Dorsolateral prefrontal cortex (tissue), 122 donors: ENCODE measurements at places on chromosomes 7 and 10. TPM values are rescaled to one million over a fixed set of nuclear protein-coding genes. Genes with fewer than 3 reads are reported as not detected.

The TWIST1 gene
- total RNA-seq, result 9.3 TPM

GRCh38 chr10:103433858-103434257 is 18.3 kb downstream of the CALHM2 start:
- DNase-seq, result no peak

The ZNF804B gene
- 2.5 TPM for total RNA-seq

DNA sequence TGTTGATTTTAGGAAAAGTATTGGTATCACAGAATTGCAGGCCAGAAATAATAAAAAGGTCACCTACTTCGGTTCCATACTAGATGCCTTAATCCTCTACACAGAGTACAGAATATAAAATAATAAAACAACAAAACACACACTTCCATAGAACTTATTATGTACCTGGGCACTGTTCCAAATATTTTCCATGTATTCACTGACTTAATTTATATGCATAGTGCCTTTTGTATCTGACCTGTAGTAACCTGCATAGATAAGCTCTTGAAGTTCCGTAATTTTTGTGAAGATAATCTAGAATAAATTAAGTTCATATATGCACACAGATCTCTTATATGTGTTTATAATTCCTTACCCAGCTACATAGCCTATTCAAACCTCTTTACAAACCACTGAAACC is 78.3 kb downstream of the RAPGEF5 start:
- no peak for DNase-seq

- no peak for DNase-seq
Measured at GRCh38 chr7:35571611-35572240, 123.2 kb downstream of the HERPUD2 start.

The NYAP1 gene
- total RNA-seq, result 47.0 TPM

The KCNK18 gene
- not detected for total RNA-seq
